Substantia nigra (tissue), 51 donors: ENCODE measurements at places on chromosomes 7 and 10.

DNA sequence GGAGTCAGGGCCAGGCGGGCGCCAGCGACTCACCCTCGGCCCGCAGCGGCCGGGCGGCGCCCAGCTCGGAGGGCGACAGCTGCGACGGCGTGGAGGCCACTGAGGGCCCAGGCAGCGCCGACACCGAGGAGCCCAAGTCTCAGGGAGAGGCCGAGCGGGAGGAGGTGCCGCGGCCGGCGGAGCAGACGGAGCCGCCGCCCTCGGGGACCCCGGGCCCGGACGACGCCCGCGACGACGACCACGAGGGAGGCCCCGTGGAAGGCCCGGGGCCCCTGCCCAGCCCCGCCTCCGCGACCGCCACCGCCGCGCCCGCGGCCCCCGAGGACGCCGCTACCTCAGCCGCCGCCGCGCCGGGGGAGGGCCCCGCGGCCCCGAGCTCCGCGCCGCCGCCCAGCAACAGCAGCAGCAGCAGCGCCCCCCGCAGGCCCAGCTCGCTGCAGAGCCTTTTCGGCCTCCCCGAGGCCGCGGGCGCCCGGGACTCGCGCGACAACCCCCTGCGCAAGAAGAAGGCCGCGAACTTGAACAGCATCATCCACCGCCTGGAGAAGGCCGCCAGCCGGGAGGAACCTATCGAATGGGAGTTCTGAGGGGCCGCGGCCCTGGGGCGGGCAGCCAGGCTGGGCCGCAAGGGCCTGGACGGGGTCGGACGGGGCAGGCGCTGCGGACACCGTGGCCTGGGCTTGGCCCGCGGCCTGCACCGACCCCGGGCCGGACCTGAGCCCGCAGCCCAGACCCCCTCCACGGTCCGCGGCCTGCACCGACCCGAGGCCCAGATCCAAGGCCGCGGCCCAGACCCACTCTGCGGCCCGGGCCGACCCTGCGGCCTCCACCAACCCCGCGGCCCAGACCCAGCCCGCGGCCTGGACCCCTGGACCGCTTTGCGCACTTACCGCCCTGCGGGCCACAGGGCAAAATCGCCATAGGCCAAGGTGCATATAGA is 37.9 kb upstream of the SH2B2 start:
- DNase-seq = no peak

GRCh38 chr7:44308596-44309270 is 16.7 kb downstream of the CAMK2B start:
- DNase-seq = no peak

DNA sequence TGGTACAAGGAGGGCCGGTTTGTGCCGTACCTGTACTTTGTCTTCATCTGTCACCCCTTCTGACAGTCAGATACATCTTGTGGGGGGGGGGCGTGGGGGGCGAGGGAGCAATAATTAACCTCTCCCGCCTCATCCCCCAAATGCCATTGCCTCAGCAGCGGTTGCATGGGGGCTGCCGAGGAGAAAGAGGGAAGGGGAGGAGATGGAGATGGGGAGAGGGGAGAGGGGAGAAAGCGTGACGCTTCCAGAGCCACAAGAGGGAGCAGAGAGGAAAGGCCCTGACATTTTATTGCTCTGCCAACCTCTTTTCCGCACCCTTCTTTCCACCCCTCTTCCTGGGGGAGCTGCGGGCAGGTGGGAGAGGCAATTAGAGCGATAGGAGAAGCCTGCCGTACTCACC is 11.8 kb downstream of the KAZALD1 start:
- DNase-seq = no peak

DNA sequence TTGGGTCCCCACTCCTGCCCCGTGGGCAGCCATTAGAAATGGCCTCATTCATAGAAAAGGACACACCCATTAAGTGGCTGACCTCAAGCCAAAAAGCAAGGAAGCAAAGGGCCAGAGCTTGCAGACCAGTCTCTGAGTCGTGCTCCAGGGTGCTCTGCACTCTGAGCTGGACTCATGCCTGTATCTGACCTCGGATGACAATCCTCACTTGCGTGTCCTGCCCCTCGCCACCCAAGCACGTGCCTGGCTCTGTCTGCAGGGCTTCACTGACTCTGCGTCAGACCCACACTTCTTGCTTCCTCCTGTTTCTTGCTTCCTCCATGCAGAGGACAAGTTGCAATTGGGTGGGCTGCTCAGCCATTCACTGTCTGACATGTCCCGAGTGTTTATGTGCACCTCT is 138.8 kb downstream of the OAT start:
- no peak for DNase-seq

DNA sequence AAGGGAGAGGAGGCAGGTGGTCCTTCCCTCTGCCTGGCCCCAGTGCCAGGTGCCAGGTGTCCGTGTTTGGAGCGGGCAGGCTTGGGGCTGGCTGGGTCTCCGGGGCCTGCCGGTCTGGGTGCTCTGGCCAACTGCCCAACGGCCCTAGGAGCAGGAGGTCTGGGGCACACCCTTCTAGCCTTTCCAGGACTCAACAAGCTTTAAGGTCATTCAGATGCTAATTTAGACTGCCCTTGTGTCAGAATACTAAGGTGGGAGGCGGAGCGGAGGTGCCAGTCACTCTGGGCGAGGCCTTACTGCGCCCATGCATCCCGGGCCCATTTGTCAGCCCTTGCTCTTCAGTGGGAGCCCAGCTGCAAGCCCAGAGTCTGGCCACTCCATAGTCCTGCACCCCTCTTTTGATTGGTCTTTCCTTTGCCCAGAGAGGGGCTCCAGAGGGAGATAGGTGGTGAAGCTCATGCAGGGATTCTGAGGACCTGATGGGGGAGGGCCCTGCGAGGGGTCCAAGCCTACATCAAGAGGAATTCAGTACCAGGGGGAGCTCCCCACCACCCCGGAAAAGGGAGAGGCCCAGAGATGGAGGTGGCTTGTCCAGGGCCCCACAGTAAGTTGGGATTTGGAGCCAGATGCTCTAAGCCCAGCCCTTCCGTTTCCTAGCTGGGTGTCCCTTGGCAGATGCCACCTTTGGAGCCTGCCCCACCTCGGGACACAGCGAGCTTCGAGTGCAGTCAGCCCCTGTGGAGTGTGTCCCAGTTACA is 1.3 kb downstream of the PGAM2 start:
- DNase-seq = no peak

- DNase-seq = peak; percentile 58
Observed at GRCh38 chr10:117174439-117175214, 22.7 kb upstream of the KCNK18 start.
